ENCODE measurements at places on chromosomes 3 and 15.

DNA sequence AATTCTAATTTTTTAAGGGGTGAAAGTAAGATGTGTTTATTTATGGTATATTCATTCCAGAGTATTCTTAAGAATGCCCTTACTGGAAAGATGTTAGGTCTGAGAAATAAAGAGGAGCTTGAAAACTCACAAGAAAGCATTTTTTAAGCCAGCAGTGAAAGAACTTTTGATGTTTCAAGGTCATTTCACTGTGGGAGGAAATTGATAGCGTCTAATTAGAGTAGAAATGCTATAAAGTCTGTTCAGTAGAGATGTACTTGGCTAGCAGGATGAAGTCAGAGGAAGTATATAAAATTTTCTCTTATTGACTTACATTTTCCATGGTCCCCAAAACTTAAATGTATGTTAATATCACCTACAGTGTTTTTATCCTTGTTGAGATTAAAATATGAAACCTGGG lies 354.6 kb downstream of the CNTN6 start:
- no peak for DNase-seq

- no peak for DNase-seq
Measured at GRCh38 chr15:73517566-73517965, 74.6 kb downstream of the REC114 start.

GRCh38 chr3:188077160-188077799 lies 76.7 kb upstream of the LPP start:
- DNase-seq = no peak

DNA sequence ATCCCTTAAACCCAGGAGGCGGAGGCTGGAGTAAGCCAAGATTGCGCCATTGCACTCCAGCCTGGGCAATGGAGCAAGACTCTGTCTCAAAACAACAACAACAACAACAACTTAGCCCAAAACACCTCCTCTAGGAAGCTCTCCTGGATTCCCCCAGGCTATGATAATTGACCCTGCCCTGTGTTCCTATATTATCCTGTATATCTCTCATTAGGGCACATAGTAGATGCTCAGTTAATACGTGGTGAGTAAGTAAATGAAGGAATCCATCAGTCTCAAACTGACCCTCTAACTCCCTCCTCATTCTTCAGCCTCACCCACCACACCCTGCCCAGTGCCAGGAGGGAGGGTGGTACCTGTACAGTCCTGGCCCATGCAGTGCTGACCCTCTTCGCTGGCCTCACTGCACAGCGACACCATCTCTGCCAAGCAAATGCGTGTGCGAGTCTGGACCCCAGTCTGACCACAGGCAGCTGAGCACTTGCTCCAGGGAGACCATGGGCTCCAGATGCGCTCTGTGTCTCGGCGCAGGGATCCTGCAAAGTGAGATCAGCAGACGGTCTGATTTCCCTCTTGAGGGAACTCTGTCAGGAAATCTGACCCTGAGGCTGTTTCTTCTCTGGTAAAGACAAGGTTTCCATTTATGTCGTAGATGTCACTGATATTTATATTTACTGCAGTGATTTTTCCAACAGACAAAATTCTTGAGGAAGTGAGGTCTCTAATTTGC lies 6.2 kb downstream of the CILP start:
- DNase-seq = no peak

DNA sequence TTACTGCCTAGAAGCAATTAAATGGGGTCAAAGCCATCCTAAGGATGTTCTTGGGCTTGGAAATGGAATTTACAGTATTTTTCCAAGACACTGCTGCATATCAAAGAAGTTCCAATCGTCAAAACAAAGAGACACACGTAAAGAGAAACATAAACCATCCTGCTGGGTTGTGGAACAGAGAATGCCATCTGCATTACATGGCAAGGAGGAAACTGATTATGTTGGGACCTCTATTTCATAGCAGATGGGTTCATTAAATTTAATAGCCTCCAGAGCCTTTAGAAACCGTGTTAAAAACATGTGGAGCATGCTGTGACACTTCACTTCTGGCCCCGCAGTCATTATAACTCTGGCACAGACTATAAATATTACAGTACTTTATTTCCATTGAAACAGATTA lies 154.6 kb downstream of the LRTM1 start:
- DNase-seq = no peak

GRCh38 chr15:31268108-31268501 lies 58.5 kb upstream of the KLF13 start:
- no peak for DNase-seq

DNA sequence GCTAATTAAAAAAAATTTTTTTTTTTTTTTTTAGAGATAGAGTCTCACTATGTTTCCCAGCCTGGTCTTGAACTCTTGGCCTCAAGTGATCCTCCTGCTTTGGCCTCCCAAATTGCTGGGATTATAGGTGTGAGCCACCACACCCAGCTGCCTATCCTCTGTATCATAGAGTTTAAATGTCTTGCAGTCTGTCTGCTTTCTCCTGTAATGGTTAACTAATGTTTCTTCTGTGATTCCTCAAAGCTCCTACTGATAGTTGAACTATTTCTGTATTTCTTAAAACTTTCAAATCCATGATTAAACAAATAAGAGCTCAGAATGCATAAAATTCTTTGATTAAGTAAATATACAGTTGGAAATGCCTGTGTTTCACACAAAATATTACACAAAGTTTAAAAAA lies 115.4 kb upstream of the TPM1 start:
- no peak for DNase-seq
